Right hindlimb (tissue), 1 donor: ENCODE measurements at places on chromosomes 2 and 18.

- no peak for DNase-seq
Observed at GRCh38 chr2:84033347-84033974, 425.6 kb downstream of the SUCLG1 start.

DNA sequence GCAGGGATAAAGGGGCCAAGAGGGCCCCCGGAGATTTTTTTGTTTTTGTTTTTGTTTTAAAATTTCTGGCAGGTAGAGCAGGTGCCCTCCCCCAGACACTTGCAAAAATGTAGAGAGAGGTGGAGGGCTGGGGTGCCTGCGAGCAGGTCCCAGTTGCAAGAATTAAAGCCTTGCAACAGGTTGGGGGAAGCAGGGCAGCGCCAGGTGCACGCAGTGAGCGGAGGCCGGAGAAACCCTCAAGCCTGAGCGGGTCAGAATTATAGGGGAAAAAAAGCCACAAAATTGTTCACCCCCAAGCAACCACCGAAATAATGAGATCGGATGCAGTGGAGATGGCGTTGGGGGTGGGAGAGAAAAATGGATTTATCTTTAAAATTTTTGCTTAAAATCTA is 527 bp downstream of the IGFBP5 start:
- no peak for DNase-seq

DNA sequence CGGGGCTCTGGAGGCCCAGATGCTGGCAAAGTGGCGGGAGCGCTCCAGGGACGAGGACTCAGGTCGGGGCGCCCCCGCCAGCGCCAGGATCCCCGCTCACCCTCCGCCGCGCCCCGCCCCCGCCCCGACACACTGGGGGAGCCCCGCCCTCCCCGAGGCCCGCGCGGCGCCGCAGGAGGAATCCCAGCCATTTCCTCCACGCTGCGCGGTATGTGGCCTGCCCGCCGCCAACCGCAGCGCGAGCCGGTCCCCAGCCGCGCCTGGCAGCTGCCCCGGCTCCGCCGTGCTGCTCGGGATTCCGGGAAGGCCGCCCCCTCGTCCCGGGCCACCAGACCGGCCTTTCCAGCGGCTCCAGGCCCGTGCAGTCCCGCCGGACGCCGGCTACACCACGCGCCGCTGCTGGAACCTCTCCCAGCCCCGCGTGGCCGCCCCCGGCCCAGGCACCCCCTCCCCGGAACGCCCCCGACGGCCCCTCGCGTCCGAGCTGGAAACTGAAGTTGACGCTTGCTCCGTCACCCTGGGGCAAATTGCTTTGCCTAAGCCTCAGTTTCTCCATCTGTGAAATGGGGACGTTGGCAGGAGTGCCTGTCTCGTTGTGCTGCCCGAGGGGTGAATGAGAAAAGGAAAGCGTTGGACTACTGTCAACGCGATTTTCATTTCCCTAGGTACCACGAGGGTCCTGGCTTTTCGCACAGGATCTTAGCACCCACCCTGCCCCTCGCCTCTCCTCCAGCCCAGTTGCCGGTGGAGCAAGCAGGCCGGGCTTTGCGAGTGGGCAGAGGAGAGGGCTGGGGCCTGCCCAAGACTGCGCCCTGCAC is 53.6 kb downstream of the PKDCC start:
- DNase-seq, result peak; percentile 79

GRCh38 chr2:175890636-175891242 is 111.3 kb downstream of the LNPK start:
- no peak for DNase-seq

- DNase-seq, result no peak
Observed at GRCh38 chr18:33951031-33951430, 273.7 kb downstream of the NOL4 start.

DNA sequence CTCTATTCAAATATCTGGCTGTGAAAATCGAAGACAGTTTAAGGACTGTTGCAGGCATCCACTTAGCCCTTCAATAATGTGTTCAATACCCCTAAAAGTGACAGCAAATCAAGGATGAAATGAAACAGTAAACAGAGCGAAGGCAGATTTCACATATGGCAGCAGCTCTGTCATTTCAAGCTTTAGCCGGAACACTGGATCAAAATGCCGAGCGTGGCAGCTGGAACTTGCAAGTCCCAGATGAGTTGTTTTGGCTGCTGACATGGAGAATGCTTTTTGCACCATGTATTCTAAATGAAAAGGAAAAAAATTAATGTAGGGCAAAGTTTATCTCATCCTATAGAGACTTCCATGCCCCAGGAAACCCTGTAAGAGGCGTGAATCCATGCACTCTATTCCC is 18.0 kb downstream of the LRRC30 start:
- peak; percentile 57 for DNase-seq

GRCh38 chr18:28584731-28585130 is 407.8 kb upstream of the CDH2 start:
- peak; percentile 34 for DNase-seq

DNA sequence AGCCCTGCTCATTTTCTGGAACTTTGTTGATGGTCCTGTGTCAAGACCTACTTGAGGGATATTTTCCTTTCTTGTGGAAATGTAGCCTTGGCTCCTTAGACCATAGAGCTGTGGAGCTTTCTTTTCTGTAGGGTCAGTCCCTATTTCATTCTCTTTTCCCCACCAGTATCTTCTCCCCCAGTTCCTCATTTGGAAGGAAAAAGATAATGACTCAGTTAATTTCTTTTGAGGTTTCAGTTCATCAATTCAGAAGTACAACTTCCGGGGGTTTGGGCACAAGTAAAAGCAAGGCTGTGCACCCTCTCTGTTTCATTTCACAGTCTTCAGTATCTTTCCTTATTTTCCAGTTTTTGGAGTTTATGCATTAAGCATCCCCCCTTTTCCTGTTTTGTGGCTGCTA is 70.7 kb downstream of the CDC42EP3 start:
- DNase-seq, result no peak

GRCh38 chr2:215435280-215435869 is 493 bp downstream of the FN1 start:
- DNase-seq, result peak; percentile 77

- no peak for DNase-seq
Observed at GRCh38 chr2:200756618-200757321, 54.9 kb upstream of the BZW1 start.

GRCh38 chr2:145017149-145017548 is 497.2 kb upstream of the ZEB2 start:
- DNase-seq, result no peak

DNA sequence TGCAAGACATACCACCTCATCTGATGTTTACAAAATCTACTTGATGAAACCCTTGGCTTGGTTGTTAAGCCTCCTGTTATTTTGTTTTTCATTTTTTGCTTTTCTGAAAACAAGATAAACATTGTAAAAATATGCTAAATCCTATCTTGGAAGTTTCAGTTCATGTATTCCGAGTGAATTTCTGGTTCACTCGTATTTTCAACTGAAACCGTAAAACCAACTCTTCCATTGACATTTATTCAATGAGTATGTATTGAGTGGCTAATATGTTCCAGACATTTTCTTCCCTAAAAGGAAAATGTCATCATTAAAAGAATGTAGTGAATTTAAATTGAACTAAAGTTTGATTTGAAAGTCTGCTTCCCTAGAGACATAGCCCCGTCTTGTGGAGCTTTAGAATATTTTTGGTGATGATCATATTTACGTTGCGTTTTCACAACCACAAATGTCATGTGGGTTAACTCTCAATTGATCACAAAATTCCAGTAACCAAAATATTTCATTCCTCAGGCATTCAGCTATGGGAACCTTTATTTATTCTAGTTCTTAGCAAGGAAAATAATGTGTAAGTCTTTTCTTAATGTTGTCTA is 204.2 kb downstream of the MBD2 start:
- no peak for DNase-seq

- no peak for DNase-seq
Observed at GRCh38 chr2:175441181-175441761, 259.8 kb upstream of the ATP5MC3 start.

- peak; percentile 8 for DNase-seq
Observed at GRCh38 chr2:236633775-236634560, 64.3 kb downstream of the ACKR3 start.

GRCh38 chr2:160207804-160208654 is 8.0 kb upstream of the ITGB6 start:
- peak; percentile 60 for DNase-seq

GRCh38 chr2:65504201-65504600 is 71.8 kb upstream of the SPRED2 start:
- no peak for DNase-seq

- DNase-seq, result no peak
Observed at GRCh38 chr2:174153757-174154680, 94.3 kb downstream of the OLA1 start.

DNA sequence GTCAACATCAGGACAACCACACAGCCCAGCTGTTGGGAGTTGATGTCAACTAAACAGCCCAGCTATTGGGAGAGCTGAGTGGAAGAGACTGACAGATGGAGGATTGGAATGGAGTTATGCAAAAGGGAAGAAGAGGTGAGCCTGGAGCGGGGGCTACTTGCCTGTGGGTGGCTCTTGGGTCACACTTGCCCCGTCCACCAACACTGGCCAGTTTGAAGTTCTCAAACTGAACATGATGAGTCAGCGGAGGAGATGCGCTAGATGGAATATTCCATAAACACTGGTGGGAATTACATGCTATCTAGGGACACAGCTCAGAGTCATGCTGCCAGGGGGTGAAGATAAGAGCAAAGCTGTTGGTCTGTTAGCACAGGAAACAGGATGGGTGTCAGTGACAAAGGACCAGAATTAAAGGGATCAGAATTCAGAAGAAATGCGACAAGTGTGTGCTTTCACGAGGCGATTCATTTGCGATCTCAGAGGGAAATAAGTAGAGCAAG is 33.2 kb upstream of the AGAP1 start:
- no peak for DNase-seq

GRCh38 chr2:69041214-69041613 is 28.2 kb downstream of the ANTXR1 start:
- no peak for DNase-seq

GRCh38 chr2:236599059-236599458 is 29.4 kb downstream of the ACKR3 start:
- DNase-seq, result no peak

- DNase-seq, result no peak
Observed at GRCh38 chr2:168626096-168626495, 170.0 kb downstream of the CERS6 start.

GRCh38 chr2:133561045-133561852 is 7.0 kb downstream of the NCKAP5 start:
- no peak for DNase-seq

DNA sequence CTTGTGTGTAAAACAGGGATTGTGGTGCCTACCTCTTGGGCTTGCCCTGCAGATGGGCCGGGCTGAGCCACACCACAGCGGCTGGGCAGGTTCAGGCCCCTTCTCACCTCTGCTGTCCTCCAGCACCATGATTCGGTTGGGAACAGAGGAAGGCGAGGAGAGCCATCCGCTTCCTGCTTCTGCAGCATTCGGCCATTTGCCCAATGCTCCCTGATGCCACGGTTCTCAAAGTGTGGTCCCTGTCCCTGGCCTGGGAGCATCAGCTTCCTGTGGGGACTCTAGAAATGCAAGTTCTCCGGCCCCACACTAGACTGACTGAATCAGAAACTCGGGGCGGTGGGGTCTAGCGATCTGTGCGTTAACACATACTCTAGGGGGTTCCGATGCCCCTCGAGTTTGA is 65.1 kb downstream of the RRM2 start:
- no peak for DNase-seq

- no peak for DNase-seq
Observed at GRCh38 chr2:212005085-212005671, 533.4 kb downstream of the ERBB4 start.

GRCh38 chr2:100645695-100646429 is 83.1 kb downstream of the PDCL3 start:
- DNase-seq, result no peak

DNA sequence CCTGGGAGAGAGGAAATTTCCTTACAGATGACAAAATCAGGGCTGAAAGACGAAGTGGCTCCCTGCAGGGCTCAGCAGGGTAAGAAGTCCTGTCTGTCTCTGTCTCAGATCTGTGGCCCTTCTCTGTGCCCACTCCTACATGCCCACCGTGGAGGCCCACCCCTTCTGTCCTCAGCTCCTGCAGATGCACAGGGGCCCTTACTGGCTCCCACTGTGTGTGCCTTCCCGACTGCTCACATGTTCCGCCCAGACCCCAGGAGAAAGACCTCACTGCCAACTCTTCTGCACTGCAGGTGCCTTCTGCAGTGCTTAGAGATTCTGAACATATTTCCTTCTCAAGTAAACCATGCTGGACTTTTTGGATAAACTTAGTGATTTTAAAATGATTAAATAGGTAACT is 1.9 kb upstream of the KCNS3 start:
- no peak for DNase-seq

DNA sequence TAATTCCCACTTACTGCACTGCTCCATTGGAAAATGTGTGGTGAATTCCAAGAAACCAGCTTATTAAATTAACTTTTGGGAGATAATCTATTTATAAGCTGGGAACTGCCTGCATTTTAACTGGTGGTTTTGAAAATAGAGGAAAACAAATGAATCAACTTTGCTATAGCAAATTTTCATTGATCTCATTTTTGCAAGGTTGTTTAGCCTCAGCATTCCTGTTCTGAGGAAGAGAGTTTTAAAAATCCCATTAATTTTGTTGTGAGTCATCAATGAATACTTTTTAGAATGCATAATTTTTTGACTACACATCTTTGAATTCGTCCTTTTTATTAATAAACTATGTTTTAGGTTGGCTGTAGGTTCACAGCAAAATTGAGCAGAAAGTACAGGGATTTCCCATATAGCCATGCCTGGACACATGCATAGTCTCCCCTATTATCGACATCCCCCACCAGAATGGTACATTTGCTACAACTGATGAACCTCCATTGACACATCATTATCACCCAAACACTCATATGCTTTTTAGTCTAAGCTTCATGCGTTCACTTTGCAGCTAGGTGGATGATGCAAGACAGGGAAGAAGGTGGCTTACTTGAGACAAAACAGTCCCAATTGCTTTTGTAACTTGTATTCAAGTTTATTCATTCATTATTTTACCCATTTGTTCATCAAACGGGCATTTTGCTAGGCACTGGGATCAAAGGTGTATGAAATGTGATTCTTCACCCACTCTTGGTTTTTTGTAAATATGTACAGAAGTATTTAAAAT is 106.9 kb downstream of the ZNF521 start:
- DNase-seq, result no peak

DNA sequence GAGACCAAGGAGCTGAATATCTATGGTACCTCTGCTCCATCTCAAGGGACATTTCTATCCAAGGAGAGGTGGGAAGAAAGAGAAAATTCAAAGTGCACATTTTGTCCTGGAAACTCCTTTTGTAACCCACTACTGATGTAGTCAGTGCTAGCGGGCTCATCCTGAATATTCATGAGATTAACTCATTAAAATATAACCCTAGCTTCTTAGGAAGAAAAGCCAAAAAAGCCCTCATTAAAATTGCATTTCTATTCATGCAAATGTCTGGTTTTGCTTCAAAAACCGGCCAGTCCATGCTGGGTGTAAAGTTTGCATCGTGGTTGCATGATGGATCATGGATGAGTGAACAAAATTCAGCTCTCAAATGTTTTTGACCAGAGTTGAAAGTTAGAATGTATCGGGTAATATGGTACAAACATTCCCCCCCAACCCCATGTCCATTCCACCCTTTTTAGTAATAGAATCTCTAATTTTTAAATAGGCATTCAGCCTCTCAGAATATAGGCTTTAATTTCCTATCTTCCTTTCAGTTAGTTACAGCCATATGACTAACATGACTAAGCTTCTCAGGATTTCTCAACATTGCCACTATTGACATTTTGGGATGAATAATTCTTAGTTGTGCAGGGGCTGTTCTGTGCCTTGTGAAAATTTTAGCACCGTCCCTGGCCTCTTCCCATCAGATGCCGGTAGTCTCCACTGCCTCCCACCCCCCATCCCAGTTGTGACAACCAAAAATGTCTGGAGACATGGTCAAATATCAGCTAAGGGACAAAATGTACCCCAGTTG is 104.2 kb upstream of the RND3 start:
- DNase-seq, result no peak
